ENCODE measurements at places on chromosomes 2 and 18.

DNA sequence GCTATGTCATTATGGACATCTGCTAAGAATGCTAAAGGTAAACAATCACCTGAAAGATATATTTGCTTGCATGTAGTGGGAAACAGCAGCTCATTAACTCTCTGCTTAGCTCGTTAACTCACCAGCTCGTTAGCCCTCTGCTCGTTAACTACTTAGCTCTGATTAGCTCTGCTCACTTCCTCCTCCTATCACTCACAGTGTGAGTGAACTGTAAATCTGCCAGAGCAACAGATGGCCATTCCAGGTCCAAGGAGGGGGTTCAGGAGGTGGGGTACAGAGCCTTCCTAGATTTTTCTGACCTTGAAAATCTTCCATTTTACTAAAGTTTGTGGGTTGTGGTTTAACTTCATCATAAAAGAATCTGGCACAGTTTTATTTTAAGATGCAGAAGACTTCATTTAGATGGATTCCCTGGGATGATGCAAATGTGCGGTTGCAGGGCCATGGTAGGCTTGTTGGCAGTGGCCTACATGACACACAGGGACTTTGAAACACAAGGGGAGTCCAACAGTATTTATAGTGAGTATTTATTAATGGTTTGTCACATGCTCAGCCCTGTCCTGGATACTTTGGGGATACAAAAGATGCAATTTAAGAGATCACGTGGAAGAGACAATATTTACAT lies 1633.7 kb upstream of the CELF4 start:
- DNase-seq = no peak

- peak; percentile 41 for DNase-seq
Measured at GRCh38 chr2:68689553-68690537, 44.8 kb upstream of the ARHGAP25 start.

DNA sequence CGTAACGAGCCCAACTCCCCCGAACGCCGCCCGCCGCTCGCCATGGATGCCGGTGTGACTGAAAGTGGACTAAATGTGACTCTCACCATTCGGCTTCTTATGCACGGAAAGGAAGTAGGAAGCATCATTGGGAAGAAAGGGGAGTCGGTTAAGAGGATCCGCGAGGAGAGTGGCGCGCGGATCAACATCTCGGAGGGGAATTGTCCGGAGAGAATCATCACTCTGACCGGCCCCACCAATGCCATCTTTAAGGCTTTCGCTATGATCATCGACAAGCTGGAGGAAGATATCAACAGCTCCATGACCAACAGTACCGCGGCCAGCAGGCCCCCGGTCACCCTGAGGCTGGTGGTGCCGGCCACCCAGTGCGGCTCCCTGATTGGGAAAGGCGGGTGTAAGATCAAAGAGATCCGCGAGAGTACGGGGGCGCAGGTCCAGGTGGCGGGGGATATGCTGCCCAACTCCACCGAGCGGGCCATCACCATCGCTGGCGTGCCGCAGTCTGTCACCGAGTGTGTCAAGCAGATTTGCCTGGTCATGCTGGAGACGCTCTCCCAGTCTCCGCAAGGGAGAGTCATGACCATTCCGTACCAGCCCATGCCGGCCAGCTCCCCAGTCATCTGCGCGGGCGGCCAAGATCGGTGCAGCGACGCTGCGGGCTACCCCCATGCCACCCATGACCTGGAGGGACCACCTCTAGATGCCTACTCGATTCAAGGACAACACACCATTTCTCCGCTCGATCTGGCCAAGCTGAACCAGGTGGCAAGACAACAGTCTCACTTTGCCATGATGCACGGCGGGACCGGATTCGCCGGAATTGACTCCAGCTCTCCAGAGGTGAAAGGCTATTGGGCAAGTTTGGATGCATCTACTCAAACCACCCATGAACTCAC lies 673 bp downstream of the PCBP1 start:
- DNase-seq = no peak

DNA sequence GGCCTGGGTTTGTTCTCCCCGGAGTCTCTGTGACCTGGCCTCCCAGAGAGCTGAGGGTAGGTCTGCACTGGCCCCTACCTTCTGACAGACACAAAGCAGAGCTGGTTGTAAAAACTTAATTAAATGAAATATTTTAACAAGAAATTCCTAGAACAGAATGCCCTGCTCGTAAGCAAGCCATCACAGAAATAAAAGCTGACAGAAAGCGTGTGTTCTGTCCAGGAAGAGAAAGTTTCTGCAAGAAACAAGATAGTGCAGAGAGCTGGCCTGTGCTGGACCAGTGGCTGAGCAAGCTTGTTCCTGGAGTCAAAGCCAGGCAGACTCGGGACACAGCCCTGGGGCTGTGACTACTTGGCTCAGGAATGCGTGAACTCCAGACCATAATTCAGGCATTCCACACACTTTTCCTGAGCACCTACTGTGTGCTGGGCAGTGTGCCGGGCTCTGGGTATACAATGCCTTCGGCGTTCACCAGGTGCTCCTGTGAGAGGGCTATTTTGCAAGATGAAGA lies 51.6 kb downstream of the APOB start:
- no peak for DNase-seq

GRCh38 chr2:160465406-160465805 lies 28.2 kb downstream of the RBMS1 start:
- no peak for DNase-seq

DNA sequence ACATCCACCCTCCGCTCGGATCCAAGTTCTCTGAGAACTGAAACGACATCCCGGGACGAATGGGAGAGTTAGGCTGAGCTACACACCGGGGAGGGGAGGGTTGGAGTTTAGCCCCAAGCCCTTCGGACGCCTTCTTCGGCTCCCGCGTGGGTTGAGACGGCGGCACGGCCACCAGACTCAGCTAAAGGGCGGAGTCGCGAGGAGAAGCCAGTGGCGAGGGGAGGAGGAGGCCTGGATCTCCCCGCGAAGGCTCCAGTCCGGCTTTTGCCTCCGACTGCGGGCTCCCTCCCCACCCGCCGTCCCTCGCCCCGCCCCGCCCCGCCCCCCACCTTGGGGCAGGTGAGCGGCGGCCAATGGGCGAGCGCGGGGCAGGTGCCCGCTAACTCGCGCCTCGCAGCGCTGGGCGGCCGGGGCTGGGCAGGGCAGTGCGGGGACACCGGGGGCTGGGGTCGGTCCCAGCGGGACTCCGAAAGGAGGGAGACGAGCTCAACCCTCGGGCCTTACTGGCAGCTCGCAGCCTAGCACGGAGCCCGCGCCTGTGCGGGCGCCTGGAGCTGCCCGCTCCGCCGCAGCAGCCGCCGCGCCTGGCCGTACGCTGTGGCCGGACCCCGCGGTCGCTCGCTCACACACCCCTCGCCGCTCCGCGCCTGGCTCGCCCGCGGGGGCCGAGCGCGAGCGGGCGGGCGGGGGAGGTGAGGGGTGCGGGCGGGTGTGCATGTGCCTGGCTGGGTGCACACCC lies at the start of gene EMX1:
EMX1 (plus strand) TSS at position 382 of the 739 bp plus-strand sequence; CDS start at position 716, 334 bp downstream.
- peak; percentile 29 for DNase-seq

GRCh38 chr2:133942398-133942797 lies 311.5 kb upstream of the MGAT5 start:
- no peak for DNase-seq

DNA sequence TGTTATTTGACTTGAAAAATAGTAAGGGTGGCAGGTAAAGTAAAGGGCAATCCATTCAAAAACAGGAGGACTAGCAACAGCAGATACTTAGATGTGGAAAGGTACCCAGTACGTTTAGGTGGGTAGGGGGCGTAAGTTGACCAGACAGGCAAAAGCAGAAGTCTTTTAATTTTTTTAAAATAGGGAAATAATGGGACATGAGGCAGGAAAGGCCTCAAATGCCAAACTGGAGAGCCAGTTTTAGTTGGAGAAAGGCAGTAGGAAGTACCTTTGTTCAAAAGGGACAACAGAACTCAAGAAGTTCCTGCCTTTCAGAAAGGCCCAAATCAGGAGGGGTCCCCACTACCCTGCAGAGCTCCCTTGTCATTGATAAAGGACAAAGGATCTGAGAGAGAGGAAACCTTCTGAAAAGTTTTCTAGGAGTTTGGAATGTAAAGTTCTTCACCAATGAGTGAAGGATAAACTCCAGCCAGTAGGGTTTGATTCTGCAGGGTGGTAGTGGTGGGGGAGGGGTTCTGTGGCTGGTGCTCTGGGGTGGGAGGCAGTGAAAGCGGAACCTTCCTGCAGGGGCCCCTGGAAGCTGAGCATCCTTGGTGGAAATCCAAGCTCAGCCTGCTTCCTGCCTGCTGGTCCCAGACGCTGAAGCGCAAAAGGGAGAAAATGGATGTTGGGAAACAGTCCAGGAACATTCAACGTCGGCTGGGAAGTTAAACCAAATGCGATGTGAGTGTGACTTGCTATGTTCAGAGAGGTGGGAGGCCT lies 40.1 kb downstream of the TMEM17 start:
- no peak for DNase-seq

DNA sequence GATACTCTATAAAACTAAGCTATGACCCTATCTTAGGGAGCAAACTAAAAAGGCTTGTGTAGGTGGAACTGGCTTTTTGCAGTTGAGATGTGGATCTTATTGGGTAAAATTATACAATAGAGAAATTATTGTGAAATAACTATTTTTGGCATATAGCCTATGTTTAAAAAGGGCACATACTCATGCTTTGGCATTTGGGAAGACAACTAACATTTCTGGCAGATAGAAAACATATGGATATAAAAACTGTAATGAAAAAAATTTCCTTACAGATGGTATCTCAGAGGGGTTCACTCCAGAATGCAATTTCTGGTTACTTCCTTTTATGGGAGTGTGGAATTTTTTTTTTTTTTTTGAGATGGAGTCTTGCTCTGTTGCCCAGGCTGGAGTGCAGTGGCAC lies 120.1 kb upstream of the CCDC195 start:
- no peak for DNase-seq

- DNase-seq = no peak
Measured at GRCh38 chr2:18309188-18309587, 251.3 kb downstream of the RDH14 start.

DNA sequence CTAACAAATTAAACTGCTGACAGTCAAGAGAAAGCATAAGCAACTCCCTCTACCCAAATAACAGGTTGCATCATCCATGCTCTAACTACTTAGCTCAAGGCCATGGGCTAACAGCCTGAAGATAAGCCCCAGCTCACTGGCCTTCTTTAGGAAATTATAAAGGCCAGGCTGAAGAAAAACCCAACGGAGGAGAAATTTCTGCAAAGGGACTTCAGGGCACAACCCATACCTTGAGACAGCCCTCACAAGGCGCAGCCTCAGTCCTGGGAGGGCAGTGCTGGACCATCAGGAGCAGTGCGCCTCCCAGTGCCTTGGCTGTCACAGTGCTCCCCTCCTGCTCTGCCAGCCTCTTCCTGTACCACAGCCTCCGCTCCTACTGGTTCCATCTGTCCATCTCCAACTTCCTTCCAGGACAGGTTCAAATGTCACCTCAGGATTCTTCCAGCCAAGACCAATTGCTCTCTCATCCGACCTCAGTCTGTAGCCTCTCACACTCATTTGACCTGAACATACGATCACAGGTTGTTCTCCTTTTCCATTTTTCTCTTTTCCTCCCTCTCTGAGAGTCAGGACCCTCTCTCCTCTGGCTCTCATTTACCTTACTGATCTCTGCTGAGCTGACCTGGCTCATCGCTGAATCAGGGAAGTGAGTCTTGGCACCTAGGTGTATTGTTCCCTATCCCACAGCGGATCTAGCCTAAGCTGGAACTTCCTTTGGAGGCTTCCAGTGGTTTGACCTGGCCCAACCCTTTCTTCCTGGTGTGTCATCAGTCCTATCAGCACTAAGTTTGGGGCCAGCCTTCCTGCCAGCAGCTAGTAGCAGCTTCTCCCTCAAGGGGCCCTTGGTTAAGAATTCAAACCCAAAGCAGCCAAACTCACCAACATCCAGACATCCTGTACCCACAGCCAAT lies 1.9 kb downstream of the MCFD2 start:
- no peak for DNase-seq

DNA sequence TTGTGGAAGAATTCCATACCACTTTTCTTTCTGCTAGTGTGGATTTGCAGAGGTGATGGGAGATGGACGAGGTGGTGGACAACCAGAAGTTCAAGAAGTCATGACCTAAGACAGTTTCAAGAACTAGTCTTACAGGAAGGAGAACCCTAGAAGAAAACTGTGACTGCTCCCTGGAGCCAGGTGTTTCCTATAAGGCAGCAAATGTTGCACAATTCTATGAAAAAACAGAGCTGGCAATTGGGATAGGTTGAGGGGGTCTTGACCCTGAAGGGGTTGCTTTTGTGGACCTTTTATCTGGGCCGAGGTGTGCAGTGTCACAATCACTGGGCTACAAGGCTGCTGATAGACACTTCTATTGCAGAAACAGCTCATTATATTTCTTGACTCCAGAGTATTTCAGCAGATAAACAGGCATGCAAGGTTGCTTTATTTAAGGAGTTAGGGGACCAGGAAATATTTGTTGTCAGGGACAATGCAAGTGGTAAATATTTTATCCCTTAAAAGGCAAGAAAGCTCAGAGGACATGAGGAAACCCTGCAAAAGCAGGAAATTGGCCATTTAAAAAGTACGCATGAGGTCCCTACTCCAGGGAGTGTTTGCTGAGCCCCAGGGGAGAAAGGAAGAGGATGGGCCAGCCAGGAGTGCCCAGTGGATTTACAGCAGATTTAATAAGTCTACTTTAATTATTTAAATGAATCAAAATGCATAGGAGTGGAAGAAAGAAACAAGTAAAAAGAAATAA lies 22.9 kb downstream of the APCDD1 start:
- no peak for DNase-seq

DNA sequence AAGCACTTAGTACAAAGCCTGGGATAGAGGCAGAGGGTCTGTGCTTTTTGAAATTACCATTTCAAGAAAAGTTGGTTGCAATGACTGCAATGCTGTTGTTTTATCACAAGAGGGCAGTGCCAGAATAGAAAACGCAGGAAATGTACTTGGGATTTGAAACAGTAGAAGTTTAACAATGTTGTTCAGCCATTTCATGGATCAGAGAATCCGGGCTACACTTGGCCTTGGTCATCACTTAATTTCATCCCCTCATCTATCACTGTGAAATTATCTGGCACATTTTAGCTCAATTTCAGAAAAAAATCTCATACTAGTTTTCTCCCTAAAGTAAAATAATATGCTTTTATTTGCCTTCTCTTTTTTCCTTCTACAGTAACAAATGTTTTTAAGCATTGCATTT lies 70.8 kb downstream of the RAPGEF4 start:
- peak; percentile 73 for DNase-seq

DNA sequence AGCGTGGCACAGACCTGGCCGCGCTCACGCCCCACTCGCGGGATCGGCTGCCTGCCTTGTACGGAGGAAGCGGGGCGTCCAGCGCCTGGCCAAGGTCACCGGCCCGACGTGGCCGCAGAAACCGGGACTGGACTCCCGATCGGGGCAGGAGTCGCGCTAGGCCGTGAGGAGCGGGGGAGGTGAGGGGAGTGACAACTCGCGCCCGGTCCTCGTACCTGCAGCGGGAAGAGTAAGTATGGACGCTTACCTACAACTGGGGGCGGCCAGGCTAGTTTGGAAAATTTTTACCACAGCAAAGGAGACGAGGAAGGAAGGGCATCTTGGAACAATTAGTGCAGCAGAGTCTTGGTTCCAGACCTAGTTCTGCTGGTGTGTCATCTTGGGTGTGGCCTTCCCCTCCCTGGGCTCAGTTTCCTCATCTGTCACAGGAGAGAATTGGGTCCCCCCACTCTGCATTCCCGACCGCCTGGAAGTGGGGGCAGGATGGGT lies 693 bp downstream of the UBE2F start:
- no peak for DNase-seq

Measured in NCI-H526 (cell line).